ENCODE measurements at places on chromosomes 11 and 22.

DNA sequence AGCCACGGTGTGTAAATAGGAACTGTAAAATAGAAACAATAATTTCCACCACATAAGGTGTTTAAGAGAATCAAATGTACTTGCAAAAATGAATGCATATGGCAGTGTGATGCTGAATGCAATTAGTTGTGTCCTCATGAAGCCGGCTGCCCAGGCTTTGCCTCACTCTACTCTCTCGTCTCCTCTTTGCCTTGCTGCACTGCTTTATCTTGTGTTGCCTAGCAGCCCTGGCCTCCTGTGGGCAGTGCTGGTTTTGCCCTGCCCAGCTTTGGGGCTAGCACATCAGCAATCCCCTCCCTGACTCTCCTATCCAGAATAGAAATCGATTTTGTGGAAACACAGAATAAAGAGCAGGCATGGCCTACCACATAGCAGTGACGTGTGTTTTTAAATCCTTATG, 30.0 kb downstream of the LRRC32 start:
- H3K27me3 ChIP-seq = no peaks in the 10 kb centered on the region
- DNase-seq = peak; percentile 34
- H3K4me3 ChIP-seq = no peak overlapping the region
- no peaks in the 10 kb centered on the region for H3K36me3 ChIP-seq

DNA sequence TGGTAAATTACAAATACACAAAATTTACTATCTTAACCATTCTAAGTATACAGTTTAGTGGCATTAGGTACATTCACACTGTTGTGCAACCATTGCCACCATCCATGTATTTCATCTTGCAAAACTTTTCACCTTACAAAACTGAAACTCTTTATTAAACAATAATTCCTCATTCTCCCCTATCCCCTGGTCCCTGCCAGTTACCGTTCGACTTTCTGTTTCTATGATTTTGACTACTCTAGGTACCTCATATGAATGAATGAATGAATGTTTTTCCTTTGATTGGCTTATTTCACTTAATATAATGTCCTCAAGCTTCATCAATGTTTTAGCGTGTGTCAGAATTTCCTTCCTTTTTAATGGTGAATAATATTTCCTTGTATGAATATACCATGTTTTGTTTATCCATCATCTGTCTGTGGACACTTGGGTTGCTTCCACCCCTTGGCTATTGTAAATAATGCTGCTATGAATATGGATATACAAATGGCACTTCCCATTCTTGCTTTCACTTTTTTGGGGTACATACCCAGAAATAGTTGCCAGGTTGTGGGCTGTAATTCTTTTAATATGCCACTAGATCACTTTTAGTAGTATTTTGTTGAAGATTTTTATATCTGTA, 93.0 kb downstream of the UVRAG start:
- peaks cover 14% of the 10 kb centered on the region for H3K4me1 ChIP-seq
- H3K4me3 ChIP-seq = no peak overlapping the region
- no peaks in the 10 kb centered on the region for H3K27me3 ChIP-seq
- peaks cover 10% of the 10 kb centered on the region for H3K36me3 ChIP-seq
- DNase-seq = no peak

DNA sequence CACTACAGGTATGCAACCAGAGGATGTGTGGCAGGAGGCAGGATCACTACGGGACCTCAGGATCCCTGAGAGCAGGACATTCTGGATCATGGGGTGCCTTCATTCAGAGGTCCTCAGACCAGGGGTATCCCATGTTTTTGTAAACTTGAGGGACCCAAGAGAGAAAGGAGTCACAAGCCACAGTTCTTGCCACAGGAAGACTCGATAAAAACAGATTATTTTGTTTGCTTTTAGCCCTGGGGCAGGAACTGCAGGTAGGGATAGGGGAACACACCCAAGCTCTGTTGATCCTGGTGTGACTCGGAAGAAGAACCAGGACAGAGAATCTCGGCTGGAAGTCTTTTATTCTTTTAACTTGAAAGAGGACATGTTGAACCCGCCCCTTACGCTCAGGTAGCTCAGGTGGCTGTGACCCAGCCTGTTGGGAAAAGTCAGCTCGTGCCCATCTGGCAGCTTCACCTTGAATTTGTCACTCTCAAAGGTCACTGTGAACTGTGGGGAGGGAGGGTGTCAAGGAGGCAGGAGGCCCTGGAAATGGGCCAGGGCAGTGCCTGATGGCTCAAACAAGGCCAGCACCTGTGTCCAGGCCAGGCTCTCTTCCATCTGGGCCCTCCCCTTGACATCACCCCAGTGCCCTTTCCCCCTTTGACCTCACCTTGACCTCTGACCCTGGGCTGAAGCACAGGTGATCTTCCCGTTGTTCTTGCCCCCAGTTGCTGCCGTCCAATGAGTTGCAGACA, 9.8 kb downstream of the LGALS2 start:
- peaks cover 20% of the 10 kb centered on the region for H3K4me1 ChIP-seq
- no peaks in the 10 kb centered on the region for H3K27me3 ChIP-seq
- peaks cover 7% of the 10 kb centered on the region for H3K36me3 ChIP-seq
- no peak for DNase-seq

DNA sequence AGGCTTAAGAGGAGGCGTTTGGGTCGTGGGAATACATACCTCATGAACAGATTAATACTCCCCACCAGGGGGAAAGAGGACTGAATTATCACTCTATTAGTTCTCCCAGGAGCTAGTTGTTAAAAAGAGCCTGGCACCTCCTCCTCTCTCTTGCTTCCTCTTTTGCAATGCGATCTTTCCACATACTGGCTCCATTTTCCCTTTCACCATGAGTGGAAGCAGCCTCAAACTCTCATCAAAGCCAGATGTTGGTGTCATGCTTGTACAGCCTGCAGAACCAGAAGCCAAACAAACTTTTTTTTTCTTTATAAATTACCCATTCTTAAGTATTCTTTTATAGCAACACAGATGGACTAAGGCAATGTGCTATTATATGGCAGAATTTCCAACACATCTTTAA, 258.5 kb downstream of the FAM76B start:
- H3K4me3 ChIP-seq = no peak overlapping the region
- H3K36me3 ChIP-seq = peaks cover 12% of the 10 kb centered on the region
- no peak for DNase-seq
- no peaks in the 10 kb centered on the region for H3K27me3 ChIP-seq
- no peaks in the 10 kb centered on the region for H3K4me1 ChIP-seq

GRCh38 chr11:68929706-68930570, 26.2 kb downstream of the IGHMBP2 start:
- H3K4me1 ChIP-seq = no peaks in the 10 kb centered on the region
- H3K27ac ChIP-seq = no peak overlapping the region
- H3K4me3 ChIP-seq = no peak overlapping the region
- no peak for DNase-seq
- peaks cover 45% of the 10 kb centered on the region for H3K36me3 ChIP-seq
- H3K27me3 ChIP-seq = no peaks in the 10 kb centered on the region

GRCh38 chr11:14045417-14045816, 82.9 kb downstream of the SPON1 start:
- no peak overlapping the region for H3K27ac ChIP-seq
- H3K4me1 ChIP-seq = no peaks in the 10 kb centered on the region
- no peak for DNase-seq
- H3K27me3 ChIP-seq = peaks cover 16% of the 10 kb centered on the region
- H3K36me3 ChIP-seq = no peaks in the 10 kb centered on the region
- H3K4me3 ChIP-seq = no peak overlapping the region

- H3K27ac ChIP-seq = no peak overlapping the region
- no peak overlapping the region for H3K4me3 ChIP-seq
- peaks cover 51% of the 10 kb centered on the region for H3K27me3 ChIP-seq
- H3K36me3 ChIP-seq = no peaks in the 10 kb centered on the region
- no peak for DNase-seq
These were observed 150.3 kb upstream of the LARGE1 start for GRCh38 chr22:34070531-34070930.

- H3K27me3 ChIP-seq = no peaks in the 10 kb centered on the region
- peaks cover 15% of the 10 kb centered on the region for H3K4me1 ChIP-seq
- no peak overlapping the region for H3K27ac ChIP-seq
- H3K36me3 ChIP-seq = no peaks in the 10 kb centered on the region
- no peak for DNase-seq
These were observed 3.7 kb upstream of the SIK2 start for GRCh38 chr11:111598559-111598958.

DNA sequence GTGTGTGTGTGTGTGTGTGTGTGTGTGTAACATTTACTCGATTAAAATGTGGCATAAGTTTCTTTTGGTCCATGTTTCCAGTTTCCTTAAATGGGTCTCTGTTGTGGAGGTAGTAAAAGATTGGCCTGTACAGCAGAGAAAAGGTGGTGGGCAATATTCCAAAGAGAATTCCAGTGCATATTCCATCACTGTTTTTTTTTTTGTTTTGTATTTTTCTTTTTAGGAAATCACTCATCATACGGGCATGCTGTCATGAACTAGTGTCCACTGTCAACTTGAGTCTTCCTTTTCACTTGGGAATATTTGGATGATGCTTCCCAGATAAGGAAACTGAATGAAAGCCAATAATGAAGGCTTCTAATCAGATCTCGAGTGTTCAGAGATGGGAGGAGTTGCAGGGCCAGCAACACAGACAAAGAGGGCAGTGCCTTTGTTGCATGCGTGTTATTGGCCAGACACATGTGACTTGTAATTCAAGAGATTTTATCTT, 95.2 kb upstream of the PDGFD start:
- DNase-seq = no peak
- H3K4me1 ChIP-seq = peaks cover 6% of the 10 kb centered on the region
- no peak overlapping the region for H3K27ac ChIP-seq

GRCh38 chr11:10413268-10413667, 41.8 kb upstream of the AMPD3 start:
- H3K4me1 ChIP-seq = peaks cover 4% of the 10 kb centered on the region
- no peak for DNase-seq

- DNase-seq = no peak
- H3K27me3 ChIP-seq = no peaks in the 10 kb centered on the region
- H3K27ac ChIP-seq = no peak overlapping the region
- peaks cover 57% of the 10 kb centered on the region for H3K36me3 ChIP-seq
- no peaks in the 10 kb centered on the region for H3K4me1 ChIP-seq
- no peak overlapping the region for H3K4me3 ChIP-seq
These were observed 49.8 kb downstream of the OSBPL5 start for GRCh38 chr11:3115321-3115720.

- no peaks in the 10 kb centered on the region for H3K27me3 ChIP-seq
- peak overlapping the region; percentile 8 for H3K4me3 ChIP-seq
- peak; percentile 41 for DNase-seq
- H3K36me3 ChIP-seq = no peaks in the 10 kb centered on the region
These were observed 187.2 kb downstream of the MAML2 start for GRCh38 chr11:96155627-96156378.

DNA sequence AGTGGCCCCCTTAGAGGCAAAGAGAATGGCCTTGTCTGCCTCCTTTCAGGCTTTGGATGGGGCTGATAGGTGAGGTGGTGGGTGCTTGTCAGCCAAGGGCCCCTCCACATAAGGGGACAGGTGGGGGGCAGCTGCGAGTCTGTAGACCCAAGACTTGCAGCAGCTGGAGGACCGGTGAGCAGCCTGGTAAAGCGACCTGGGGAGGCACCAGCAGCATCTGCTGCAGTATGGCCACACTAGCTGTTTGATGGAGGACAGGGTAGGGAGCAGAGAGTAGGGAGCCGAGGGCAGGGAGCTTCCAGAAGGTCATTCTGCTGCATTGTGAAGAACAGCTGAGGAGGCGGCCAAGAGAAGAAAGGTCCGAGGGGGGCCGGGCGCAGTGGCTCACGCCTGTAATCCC, 16.8 kb upstream of the MRTFA start:
- DNase-seq = no peak
- H3K36me3 ChIP-seq = no peaks in the 10 kb centered on the region
- no peak overlapping the region for H3K4me3 ChIP-seq
- H3K27ac ChIP-seq = peak overlapping the region; percentile 59
- peaks cover 39% of the 10 kb centered on the region for H3K4me1 ChIP-seq

- H3K27ac ChIP-seq = no peak overlapping the region
- DNase-seq = no peak
- H3K4me3 ChIP-seq = no peak overlapping the region
These were observed 6.9 kb downstream of the ARVCF start for GRCh38 chr22:20009582-20010306.

DNA sequence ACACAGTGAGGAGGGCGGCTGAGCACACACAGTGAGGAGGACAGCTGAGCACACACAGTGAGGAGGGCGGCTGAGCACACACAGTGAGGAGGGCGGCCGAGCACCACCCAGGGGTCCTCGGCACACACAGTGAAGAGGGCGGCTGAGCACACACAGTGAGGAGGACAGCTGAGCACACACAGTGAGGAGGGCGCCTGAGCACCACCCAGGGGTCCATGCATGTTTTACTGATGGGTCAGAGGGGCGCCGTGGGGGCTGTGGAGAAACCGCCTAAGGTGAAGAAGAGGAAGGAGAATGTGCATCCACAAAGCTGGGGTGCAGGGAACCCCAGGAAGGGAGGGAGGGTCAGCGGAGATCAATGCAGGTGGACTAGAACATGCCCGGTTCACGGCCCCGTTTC, 461.8 kb downstream of the BRD1 start:
- no peaks in the 10 kb centered on the region for H3K36me3 ChIP-seq
- peaks cover 32% of the 10 kb centered on the region for H3K27me3 ChIP-seq
- H3K4me1 ChIP-seq = peaks cover 3% of the 10 kb centered on the region
- H3K4me3 ChIP-seq = no peak overlapping the region
- no peak overlapping the region for H3K27ac ChIP-seq

DNA sequence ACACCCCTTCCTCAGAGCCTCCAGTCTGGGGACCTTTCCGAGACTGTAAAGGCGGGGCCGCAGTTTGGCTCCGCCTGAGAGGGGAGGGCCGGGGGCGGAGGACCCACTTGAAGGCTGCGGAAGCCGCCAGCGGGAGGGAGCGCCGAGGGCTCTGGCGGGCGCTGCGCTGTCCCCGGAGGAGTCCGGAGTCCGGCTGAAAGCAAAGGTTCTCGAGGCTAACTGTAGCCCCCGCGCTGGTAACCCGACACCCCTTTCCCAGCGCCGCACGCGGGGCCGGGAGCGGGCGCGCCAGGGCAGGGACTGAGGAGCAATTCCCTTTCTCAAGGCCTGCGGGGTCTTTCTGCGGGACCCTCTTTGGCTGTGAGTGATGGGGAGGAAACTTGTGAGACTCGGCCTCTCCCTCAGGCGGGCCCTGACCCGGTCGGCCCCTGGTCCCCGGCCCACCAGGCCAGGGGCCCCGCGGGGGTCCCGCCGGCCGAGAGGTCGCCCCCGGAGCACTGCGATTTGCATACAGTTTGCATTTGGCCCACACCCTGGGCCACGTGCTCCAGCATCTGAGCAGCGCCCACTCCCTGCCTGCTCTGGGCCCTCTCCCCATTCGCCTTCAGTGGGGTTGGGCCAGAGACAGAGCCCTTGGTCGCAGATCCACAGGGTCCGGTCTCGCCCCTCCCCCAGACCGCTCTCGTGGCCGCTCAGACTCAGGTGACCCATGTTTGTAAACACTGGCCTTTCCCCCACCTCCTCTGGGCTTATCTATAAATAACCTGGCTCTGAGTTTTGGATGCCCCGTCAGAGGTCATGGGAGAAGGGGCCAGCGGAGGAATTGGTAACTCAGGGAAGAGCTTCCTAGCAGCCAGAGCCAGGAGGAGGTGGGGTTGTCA, 519 bp upstream of the ART5 start:
- peaks cover 1% of the 10 kb centered on the region for H3K27me3 ChIP-seq
- H3K36me3 ChIP-seq = no peaks in the 10 kb centered on the region
- peak overlapping the region; percentile 78 for H3K4me3 ChIP-seq
- H3K27ac ChIP-seq = peak overlapping the region; percentile 80
- DNase-seq = peak; percentile 78

GRCh38 chr11:66934950-66935779, 23.0 kb downstream of the PC start:
- peaks cover 8% of the 10 kb centered on the region for H3K4me1 ChIP-seq
- H3K27me3 ChIP-seq = no peaks in the 10 kb centered on the region
- no peak overlapping the region for H3K27ac ChIP-seq
- DNase-seq = no peak
- H3K4me3 ChIP-seq = no peak overlapping the region

Data from mesothelial cell of epicardium (in vitro differentiated cells).